ENCODE measurements at places on chromosomes 11 and 22. TPM values are rescaled to one million over a fixed set of nuclear protein-coding genes. Genes with fewer than 3 reads are reported as not detected.

Gene LDHAL6A
- not detected for total RNA-seq

DNA sequence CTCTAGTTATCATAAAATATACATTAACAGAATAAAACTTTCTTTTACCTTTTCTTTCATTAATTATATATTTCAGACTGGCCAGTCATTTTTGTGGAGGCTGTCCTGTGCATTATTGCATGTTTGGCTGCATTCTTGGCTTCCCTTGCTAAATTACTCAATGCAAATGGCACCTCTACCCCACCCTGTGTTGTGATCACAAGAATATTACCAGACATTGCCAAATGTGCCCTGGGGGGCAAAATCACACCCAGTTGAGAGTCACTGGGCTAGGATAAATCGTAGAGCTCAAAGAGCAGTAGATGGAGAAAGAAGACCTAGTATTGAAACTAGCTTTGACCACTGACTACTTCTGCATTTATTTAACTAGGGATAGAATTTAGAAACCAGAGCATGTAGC is 1257.8 kb upstream of the TENM4 start:
- DNase-seq = no peak
- no peak overlapping the region for H3K4me3 ChIP-seq
- H3K27me3 ChIP-seq = no peaks in the 10 kb centered on the region
- no peaks in the 10 kb centered on the region for H3K36me3 ChIP-seq

GRCh38 chr11:115759622-115760460 is 255.6 kb upstream of the CADM1 start:
- H3K4me1 ChIP-seq = 0 out of 2 replicates have a peak, but pooled peaks cover 5% of the 10 kb centered on the region
- DNase-seq = no peak
- H3K27me3 ChIP-seq = peaks cover 23% of the 10 kb centered on the region
- no peak overlapping the region for H3K27ac ChIP-seq

- no peak for DNase-seq
- H3K36me3 ChIP-seq = no peaks in the 10 kb centered on the region
- no peaks in the 10 kb centered on the region for H3K27me3 ChIP-seq
- no peaks in the 10 kb centered on the region for H3K4me1 ChIP-seq
- no peak overlapping the region for H3K4me3 ChIP-seq
Measured at GRCh38 chr11:115985896-115986295, 481.7 kb upstream of the CADM1 start.

Measured in K562 (cell line).